ENCODE measurements at places on chromosomes 4 and X. TPM values are rescaled to one million over a fixed set of nuclear protein-coding genes. Genes with fewer than 3 reads are reported as not detected.

- no peak overlapping the region for H3K4me3 ChIP-seq
- no peaks in the 10 kb centered on the region for H3K36me3 ChIP-seq
- H3K4me1 ChIP-seq: peaks cover 10% of the 10 kb centered on the region
- H3K27me3 ChIP-seq: peaks cover 37% of the 10 kb centered on the region
Observed at GRCh38 chr4:2060611-2061185, 1.6 kb downstream of the NAT8L start.

DNA sequence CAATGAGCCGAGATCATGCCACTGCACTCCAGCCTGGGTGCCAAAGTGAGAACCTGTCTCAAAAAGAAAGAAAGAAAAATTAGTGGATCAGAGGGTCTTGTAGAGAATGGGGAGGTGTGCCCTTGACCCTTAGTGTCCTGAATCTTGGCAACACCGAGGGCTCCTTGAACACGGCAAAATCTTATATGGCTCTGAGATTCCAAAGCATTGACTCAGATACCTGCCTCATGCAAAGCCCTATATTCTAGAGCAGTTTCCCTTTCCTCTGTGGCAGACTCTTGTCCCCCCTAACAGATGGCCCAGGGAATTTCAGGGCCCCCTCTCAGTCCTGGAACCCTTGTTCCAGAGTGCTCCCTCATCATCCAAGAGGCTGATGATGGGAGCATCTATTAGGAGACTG lies 6.8 kb downstream of the CLDN2 start:
- no peak for DNase-seq
- H3K27ac ChIP-seq: no peak overlapping the region
- H3K4me3 ChIP-seq: no peak overlapping the region
- H3K4me1 ChIP-seq: no peaks in the 10 kb centered on the region
- H3K27me3 ChIP-seq: no peaks in the 10 kb centered on the region

- H3K4me1 ChIP-seq: no peaks in the 10 kb centered on the region
- H3K36me3 ChIP-seq: no peaks in the 10 kb centered on the region
- no peaks in the 10 kb centered on the region for H3K27me3 ChIP-seq
- no peak overlapping the region for H3K27ac ChIP-seq
- no peak overlapping the region for H3K4me3 ChIP-seq
- no peak for DNase-seq
Observed at GRCh38 chr4:12178614-12179610, 750.2 kb upstream of the HS3ST1 start.

DNA sequence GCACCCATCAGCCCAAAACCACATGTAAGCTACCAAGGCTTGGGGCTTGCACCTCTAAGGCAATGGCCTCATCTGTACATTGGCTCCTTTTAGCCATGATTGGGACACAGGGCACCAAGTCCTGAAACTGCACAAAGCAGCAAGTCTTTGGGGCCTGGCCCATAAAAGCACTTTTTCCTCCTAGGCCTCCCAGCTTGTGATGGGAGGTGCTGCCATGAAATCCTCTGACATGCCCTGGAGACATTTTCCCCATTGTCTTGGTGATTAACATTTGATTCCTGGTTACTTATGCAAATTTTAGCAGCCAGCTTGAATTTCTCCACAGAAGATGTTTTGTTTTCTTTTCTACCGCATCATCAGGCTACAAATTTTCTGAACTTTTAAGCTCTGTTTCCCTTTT lies 58.5 kb upstream of the PABPC4L start:
- H3K27me3 ChIP-seq: no peaks in the 10 kb centered on the region
- H3K27ac ChIP-seq: no peak overlapping the region
- no peak overlapping the region for H3K4me3 ChIP-seq
- no peaks in the 10 kb centered on the region for H3K36me3 ChIP-seq
- no peaks in the 10 kb centered on the region for H3K4me1 ChIP-seq

- no peak overlapping the region for H3K4me3 ChIP-seq
- H3K27me3 ChIP-seq: peaks cover 39% of the 10 kb centered on the region
- no peak overlapping the region for H3K27ac ChIP-seq
- H3K4me1 ChIP-seq: no peaks in the 10 kb centered on the region
Observed at GRCh38 chrX:118825227-118825626, 1.6 kb downstream of the ZCCHC12 start.

- peaks cover 7% of the 10 kb centered on the region for H3K27me3 ChIP-seq
- H3K4me3 ChIP-seq: no peak overlapping the region
- H3K27ac ChIP-seq: no peak overlapping the region
- no peaks in the 10 kb centered on the region for H3K4me1 ChIP-seq
Observed at GRCh38 chrX:137052643-137053235, 18.9 kb upstream of the GPR101 start.

- no peaks in the 10 kb centered on the region for H3K4me1 ChIP-seq
- no peaks in the 10 kb centered on the region for H3K36me3 ChIP-seq
- H3K4me3 ChIP-seq: no peak overlapping the region
- DNase-seq: no peak
Observed at GRCh38 chr4:179145746-179146525, 1703.7 kb upstream of the AGA start.

DNA sequence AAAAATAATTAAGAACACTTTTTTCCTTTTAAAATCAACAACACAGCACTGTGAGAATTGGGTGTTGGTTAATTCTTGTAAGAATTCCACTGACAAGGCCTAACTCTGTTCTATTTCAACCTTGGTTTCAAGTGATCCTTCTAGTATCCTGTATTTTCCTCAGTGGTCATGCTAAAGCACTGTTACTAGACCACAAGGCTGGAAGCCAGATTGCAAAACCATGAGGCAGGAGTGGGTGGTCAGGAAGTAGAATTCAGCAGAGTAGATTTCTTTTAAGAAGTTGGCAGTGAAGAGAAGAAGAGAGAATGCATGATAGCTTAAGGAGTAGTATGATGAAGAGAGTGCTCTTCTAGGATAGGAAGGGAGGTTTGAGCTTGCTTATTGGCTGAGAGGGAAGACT lies 71.6 kb upstream of the LEF1 start:
- H3K27ac ChIP-seq: no peak overlapping the region
- H3K36me3 ChIP-seq: no peaks in the 10 kb centered on the region
- no peak for DNase-seq
- no peaks in the 10 kb centered on the region for H3K27me3 ChIP-seq

DNA sequence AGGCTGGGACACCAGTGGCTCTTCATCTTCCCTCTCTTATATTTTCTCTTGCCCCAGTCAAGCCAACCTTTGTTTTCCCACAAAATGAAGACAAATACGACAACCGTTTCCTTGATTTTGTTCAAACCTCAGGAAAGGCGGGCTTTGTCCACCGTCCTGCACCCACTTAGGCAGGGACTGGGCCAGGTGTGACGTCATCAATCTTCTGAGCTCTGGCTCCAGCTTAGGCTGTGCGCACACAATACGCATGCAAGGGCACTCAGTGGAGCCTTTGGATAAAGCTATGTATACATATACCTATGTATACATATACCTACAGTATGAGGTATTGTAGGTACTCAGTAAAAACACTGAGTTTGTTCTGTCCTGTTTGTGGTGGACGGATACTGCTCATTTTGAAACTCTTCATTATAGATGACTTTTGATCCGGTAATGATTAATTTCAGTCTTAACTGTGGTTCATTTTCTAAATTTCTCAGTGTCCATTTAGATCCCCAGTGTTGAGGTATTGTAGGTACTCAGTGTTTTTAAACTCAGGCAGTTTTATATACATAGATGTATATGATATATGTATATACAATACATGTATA lies 194.9 kb downstream of the MGST2 start:
- H3K27ac ChIP-seq: no peak overlapping the region
- no peaks in the 10 kb centered on the region for H3K27me3 ChIP-seq
- no peaks in the 10 kb centered on the region for H3K36me3 ChIP-seq
- H3K4me1 ChIP-seq: no peaks in the 10 kb centered on the region
- no peak overlapping the region for H3K4me3 ChIP-seq
- no peak for DNase-seq

Gene TBC1D9
- 29.0 TPM for total RNA-seq

Gene CENPVL3
- total RNA-seq: not detected

Gene GC
- total RNA-seq: not detected

Gene JADE3
- total RNA-seq: 10.6 TPM

Gene NSG1
- total RNA-seq: 0.86 TPM

Gene F11
- total RNA-seq: 4.6 TPM

Gene NUDT6
- 5.1 TPM for total RNA-seq

Gene KDR
- total RNA-seq: 34.9 TPM

Gene IL13RA2
- 4.0 TPM for total RNA-seq

All from left lung (tissue), 14 donors.